ENCODE measurements at places on chromosomes 13 and 19. TPM values are rescaled to one million over a fixed set of nuclear protein-coding genes. Genes with fewer than 3 reads are reported as not detected.

GRCh38 chr19:23440207-23440606, 44.9 kb upstream of the ZNF91 start:
- DNase-seq = no peak

DNA sequence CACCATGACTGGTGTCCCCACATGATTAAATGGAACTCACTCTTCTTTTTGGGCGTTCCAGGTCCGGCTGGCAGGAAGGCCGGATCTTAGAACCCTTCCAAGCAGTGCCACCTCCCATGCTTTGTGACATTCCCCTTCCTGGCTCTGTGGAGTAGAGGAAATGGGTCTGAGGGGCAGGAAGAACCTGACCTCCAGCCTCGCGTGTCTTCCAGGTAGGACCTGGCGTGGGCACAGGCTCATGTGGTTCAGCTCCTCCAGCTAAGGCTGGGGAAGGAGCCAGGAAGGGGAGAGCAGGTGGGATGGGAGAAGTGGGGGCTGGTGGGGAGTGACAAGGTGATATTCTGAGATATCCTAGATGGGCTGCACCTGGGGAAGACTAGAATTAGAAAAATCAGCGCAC, 2.1 kb downstream of the TMEM255B start:
- DNase-seq = peak; percentile 68

GRCh38 chr19:40622773-40623075, 21.6 kb downstream of the LTBP4 start:
- DNase-seq = peak; percentile 72

GRCh38 chr19:1569997-1570396, 1.9 kb upstream of the MEX3D start:
- DNase-seq = no peak

The NKPD1 gene
- 0.29 TPM for total RNA-seq

GRCh38 chr19:41355802-41356201, 2.1 kb upstream of the TGFB1 start:
- peak; percentile 44 for DNase-seq

- peak; percentile 54 for DNase-seq
Measured at GRCh38 chr19:5971714-5972354, 6.1 kb downstream of the RANBP3 start.

DNA sequence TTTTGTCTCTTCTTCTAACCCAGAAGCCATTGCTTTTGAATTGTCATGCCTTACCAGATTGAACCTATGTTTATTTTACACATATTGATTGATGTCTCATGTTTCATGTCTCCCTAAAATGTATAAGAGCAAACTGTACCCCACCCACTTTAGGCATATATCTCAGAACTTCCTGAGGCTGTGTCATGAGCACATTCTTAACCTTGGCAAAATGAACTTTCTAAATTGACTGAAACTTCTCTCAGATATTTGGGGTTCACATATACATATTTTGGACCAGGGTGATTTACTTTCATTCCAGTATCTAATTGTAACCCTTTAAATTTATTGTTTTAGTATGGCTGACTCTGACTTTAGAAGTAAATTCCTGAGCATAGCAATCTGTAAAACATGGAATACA, 723.9 kb upstream of the PCDH20 start:
- DNase-seq = no peak

The CYTH2 gene
- 66.2 TPM for total RNA-seq

The N4BP2L1 gene
- total RNA-seq = 11.2 TPM

- DNase-seq = no peak
Measured at GRCh38 chr13:107458269-107458668, 757.1 kb downstream of the LIG4 start.

The ZNF442 gene
- total RNA-seq = 3.5 TPM

The YJEFN3 gene
- 0.29 TPM for total RNA-seq

The REEP6 gene
- 1.8 TPM for total RNA-seq

DNA sequence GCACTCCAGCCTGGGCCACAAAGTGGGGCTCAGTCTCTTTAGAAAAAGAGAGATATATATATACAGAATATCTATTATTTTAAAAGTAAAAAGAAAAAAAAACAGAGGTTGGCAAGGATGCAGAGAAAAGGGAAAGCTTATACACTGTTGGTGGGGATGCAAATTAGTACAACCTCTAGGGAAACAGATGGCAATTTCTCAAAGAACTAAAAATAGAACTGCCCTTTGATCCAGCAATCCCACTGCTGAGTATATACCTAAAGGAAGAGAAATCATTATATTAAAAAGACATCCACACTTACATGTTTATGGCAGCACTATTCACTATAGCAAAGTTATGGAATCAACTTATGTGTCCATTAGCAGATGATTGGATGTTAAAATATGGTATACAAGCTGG, 28.6 kb upstream of the SLC1A6 start:
- DNase-seq = no peak

DNA sequence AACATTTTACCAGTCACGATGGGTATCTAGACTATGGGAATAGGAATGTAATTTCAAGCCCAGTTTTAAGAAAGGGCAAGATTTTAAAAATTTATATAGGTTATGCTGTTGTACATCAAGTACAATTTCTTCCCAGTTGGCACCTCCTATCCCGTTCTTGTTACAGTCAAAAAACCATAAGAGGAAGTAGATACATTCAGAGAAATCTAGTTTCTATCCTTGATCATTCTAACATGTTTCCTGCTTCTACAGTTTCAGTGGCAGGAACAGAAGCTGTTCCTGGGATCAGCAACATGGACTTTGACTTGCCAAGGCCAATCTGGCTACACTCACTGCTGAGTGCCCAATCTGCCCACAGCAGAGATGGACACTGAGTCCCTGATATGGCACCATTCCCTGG, 14.7 kb upstream of the FPR3 start:
- no peak for DNase-seq

- peak; percentile 50 for DNase-seq
Measured at GRCh38 chr19:18014197-18014596, 6.2 kb downstream of the ARRDC2 start.

GRCh38 chr19:40907968-40908735, 26.1 kb upstream of the CYP2A7 start:
- peak; percentile 41 for DNase-seq

The PNMA8A gene
- total RNA-seq = 2.1 TPM

DNA sequence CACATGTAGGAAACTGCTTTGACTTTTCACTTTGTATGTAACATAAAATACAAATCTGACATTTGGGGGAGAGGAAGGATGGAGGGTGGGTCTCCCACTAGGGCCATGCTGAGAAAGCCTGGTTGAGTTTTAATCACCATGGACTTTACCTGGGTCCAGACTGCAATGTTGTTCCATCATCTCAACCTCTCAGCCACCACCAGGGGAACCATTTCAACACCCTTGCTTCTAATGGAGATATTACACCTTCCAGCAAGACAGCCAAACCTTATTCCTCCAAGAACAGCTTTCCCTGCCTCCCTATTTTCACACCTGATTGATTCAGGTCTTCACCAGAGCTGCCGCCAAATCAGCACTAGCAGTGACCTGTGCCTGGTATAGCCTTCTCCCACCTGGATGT, 56.0 kb downstream of the ZAR1L start:
- DNase-seq = no peak

The GGACT gene
- 7.6 TPM for total RNA-seq

DNA sequence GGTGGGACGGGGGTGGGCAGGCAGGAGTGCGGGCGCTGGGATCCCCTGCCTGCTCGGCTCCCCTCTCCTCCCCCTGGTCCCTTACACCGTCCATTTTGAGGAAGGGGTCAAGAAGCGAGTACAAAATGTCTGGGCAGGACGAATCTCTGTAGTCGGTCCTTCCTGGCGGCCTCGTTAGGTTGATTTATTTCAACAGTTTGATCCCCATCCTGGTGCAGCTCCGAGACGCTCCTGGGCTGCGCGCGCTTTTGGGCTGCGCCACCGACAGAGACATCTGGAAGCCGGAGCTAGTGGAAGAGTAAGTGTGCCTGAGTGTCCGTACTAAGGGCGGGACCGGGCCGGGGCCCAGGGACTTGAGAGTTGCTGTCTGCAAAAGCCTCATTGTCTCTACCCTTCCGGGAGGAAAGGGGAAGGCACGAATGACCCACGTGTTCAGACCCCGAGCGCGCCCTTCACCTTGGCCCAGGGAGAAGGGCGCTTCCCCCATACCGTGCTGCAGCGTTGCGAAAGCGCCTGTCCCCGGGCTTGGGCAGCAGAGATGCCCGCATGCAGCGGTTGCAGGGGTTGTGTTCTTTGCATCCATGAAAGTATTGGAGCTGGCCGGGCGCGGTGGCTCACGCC, 1.8 kb downstream of the ZNF114 start:
- DNase-seq = peak; percentile 78

DNA sequence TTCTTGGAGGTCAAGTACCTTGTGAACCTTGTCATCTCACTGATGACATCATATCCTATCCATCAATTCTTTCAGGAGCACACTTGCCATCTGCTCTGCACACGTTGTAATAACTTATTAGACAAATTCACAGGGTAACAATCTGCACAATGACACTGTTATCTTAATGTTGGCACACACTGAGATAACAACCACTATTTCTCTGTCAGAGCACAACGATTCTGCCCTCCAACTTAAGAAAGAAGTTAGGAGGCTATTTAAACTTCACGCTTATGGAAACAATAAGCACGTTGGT, 351.3 kb downstream of the DACH1 start:
- no peak for DNase-seq

DNA sequence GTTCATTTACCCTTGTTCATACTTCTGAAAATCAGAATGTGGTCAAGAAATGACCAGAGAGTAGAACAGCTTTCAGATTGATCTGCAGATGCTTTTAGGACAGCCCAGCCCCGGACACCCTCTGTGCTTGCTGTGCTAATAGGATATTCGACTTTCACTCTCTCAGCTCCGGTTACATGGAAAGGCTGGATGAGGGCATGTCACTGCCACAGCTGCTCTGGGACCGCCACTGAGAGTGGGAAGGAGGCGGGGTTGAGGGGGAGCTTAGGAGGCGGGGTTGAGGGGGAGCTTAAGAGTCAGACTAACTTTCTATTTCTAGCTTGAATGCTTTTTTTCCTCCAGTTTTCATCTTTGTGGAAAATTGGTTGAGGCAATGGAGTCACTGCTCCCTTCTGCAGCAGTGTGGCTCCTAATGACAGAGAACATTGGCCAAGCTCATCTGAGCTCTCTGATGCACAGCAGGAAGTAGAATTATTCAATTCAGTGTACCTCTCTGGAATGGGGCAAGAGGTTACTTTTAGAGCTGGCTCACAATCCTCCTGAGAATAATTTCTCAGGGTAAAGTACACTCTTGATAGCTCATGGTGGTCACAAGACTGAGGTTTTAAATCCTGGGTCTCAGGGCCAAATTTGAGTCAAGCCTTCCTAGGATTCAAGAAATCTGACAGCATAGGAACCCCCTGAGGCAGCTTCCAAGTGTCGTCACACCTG, 74.6 kb upstream of the NPAS1 start:
- DNase-seq = peak; percentile 66

DNA sequence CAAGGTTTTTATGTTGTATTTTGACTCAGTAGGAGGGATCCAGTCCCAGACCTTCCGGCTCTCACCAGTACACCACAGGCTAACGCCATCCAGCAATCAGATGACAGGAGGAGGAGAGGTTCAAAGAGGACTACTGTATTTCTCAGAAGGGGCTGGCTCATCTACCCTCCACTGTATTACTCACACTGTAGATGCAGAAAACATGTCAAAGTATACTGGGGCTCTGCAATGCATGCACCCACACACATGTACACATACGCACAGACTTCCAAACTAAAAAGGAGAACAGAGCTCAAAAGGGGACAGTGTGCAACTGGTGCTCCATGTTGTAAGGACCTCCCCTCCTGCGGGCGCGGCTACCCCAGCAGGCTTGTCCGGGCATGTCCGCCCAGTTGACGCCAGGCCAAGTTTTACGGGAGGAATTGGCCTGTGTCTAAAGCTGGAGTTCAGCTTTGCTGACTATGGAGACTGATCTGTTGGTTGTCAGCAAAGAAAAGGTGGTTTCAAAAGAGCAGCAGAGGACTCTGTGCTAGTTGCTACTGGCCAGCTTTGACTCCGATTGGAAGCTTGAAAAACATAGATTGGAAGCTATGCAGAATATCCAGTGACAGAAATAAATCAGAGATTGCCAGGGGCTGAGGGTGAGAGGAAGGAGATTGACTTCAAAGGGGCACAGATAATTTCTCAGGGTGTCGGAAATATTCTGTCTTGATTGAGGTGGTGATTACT, 314.2 kb downstream of the DLEU7 start:
- DNase-seq = peak; percentile 93

DNA sequence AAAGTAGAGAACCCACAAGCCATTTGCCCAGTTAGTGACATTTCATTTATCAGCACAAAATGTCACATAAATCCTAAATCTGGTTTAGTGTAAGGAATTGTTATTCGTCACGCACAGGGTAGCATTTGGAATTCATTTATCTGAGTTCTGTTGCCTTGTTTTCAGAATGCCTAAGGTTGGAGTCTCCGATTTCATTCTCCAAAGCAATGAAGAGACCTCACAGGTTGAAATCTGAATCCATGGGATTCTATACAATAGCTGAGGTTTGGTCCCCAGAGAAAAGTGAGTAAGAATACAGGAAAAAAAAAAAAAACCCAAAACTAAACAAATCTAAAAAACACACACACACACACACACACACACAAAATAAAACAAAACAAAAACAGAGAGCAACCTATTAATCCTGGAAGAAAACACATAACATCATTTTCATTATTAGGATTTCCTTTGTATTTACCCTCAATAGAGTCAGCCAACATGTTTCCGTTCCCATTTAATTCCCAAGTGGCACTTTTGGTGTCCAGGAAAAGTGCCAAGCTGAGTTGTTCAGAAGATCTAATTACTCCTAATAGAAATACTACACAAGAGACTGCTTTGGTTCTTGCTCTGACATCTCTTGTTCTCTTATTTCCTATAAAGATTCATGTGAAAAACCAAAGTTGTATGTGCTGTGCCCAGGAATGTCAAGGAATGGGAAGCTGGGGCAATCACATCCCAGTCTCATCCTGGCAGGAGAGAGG, 36.2 kb upstream of the LRCH1 start:
- DNase-seq = peak; percentile 72

GRCh38 chr19:5857203-5858081, 6.2 kb upstream of the FUT3 start:
- no peak for DNase-seq

DNA sequence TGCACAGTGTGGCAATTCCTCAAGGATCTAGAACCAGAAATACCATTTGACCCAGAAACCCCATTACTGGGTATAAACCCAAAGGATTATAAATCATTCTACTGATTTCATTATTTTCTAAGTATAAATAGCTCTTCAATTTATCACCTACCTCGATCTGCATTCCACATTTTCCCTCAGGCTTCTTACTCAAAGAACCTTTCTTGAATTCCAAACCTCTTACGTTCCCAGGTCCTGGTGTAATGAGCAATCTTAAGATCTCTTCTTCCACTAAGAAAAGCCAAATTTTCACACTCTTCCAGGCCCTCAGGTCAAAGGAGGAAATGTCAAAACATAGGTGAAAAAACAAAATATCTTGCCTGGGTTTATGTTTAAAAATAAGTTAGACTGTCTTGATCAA, 237.3 kb upstream of the GPC6 start:
- no peak for DNase-seq

The SLAIN1 gene
- total RNA-seq = not detected

DNA sequence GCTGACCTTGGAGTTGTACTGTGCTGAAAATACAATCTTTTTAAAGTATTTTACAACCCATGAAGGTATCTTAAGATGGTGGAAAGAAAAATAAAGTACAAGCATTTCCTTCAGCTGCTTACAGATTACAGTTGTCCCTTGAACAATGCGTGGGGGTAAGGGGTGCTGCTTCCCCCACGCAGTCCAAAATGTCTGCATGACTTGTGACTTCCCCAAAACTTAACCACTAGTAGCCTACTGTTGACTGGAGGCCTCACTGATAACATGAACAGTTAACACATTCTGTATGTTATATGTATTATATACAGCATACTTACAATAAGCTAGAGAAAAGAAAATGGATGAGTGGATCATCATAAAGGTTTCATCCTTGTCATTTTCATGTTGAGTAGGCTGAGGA, 45.3 kb upstream of the ZNF599 start:
- no peak for DNase-seq

- peak; percentile 80 for DNase-seq
Measured at GRCh38 chr13:57631596-57632275, at the start of gene PCDH17. PCDH17 (plus strand) TSS chr13:57631744; CDS start chr13:57632547, 803 bp downstream.

The FFAR1 gene
- total RNA-seq = not detected

Measured in osteoblast (primary cell).